ENCODE measurements at places on chromosomes 12 and 14.

DNA sequence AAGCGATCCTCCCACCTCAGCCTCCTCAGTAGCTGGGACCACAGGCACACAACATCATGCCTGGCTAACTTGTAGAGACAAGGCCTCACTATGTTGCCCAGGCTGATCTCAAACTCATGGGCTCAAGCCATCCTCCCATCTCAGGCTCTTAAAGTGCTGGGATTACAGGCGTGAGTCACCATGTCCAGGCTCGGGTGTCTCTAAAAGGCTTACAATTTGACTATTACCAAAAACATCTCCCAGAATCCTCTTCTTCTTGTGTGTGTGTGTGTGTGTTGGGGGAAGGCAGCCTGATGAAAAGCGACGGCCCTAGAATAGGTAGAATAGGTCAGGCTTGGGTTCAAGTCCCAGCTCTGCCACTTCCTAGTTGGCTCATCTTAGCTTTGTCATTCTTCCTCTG, 16.8 kb downstream of the MSI1 start:
- DNase-seq: peak; percentile 14

DNA sequence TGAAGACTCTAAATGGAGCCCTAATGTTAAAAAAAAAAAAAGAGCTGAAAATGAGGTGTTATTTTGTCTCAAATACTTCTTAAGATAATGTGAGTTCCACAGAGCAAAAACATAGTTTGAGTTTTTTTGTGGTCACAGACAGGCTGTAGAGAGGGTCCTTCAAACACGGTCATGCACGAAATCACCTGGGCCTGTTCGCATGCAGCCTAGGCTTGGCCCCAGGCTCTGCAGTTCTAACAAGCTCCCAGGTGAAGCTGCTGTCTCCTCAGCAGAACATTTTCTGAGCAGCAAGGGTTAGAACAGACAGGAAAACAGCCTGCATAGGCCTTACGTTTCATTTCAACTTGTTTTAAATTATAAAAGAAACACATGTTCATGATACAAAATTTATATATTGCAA, 65.4 kb upstream of the TBPL2 start:
- no peak for DNase-seq

DNA sequence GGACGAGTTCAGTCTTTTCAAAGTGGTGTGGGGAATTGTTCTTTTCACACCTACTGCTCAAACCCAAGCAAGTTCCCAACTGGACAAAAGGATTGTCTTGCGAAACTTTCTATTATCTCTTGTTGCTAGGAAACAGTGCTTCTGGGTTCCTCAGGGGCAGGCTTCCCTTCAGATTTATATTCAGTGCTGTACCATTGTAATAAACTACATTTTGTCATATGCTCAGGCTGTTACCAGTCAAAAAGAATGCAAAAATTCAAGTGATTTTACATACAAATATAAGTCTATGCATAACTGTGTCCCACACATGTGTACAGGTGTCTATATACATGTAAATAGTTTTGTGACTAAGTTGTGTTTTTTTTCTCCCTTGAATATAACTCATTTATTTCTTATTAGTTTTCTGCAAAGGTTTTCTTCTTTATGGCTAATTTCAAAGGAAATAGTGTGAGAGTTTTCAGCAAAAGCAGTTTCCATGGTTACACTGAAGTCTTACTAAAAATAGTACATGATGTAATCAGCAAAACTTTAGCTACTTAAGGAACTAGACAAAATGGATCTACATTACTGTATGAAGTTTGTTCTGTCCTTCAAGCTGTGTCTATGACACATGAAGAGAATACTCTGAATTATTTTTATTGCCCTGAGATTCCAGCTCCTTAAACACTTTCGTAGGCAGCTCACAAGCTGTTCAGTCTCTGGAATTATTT, 430.2 kb upstream of the TMPO start:
- no peak for DNase-seq

GRCh38 chr12:85971800-85972199, 97.7 kb downstream of the NTS start:
- no peak for DNase-seq

DNA sequence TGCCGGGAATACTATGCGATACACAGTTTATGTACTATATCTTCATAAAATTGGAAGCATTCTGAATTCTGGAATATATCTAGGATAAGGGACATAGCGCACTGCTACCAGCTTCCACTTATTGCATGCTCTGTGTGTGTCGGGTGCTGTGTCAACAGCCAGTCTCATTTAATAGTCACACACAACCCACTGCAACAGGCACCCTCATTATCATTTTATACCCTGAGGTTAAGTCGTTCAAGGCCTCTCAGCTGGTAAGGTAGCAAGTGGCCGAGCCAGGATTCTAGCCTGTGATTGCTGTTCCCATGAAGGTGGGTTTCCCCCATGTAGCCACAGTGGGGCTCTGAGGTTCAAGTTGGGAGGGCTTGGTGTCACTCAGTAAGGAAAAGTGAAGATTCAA, 7.0 kb downstream of the PPP1R1A start:
- DNase-seq: no peak

GRCh38 chr14:62670526-62670925, 374.7 kb downstream of the KCNH5 start:
- no peak for DNase-seq

Data from fibroblast of skin of left quadriceps (primary cell).